ENCODE measurements at places on chromosomes 2 and 18. TPM values are rescaled to one million over a fixed set of nuclear protein-coding genes. Genes with fewer than 3 reads are reported as not detected.

DNA sequence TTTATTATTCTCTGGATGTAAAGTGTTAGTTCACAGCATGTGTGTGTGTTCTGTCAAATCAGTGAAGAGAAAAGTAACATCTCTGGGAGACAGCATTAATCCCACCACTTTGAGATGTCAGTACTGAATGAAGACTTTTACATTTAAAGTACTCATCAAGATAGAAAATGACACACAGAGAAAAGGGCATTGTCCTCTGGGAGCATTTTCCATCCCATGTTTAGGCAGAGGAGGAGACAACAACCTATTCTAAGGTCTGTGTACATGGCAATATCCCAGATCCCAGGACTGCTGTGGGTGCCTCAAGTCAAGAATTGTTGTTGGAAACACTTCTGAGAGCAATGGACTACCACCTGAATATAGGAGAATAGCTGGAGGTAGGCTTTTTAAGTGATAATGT is 201.5 kb downstream of the PPP1R1C start:
- H3K4me1 ChIP-seq = no peaks in the 10 kb centered on the region
- no peak overlapping the region for H3K4me3 ChIP-seq
- no peak for DNase-seq
- H3K36me3 ChIP-seq = no peaks in the 10 kb centered on the region
- H3K27me3 ChIP-seq = peaks cover 8% of the 10 kb centered on the region
- no peak overlapping the region for H3K27ac ChIP-seq

GRCh38 chr2:129061069-129061768 is 742.6 kb upstream of the HS6ST1 start:
- H3K27me3 ChIP-seq = no peaks in the 10 kb centered on the region
- H3K27ac ChIP-seq = no peak overlapping the region
- no peaks in the 10 kb centered on the region for H3K4me1 ChIP-seq

DNA sequence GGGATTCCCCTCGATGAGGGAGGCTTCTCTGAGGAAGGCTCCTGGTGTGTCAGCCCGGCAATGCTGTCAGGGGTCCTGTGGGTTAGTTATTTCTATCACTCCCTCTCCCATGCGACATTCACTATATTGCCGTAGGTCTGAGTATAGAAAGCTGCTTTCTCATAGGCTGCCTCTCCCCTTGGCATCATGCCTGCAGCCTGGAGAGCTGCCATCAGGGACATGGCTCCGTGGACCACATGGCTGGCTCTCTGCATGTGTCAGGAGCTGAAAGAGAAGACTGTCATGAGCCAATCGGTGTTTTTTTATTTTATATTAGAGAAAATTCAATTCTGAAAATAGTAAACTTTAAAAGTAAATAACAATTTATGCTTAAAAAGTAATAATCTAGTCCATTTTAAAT is 198.0 kb downstream of the CDH20 start:
- no peaks in the 10 kb centered on the region for H3K36me3 ChIP-seq
- no peak overlapping the region for H3K4me3 ChIP-seq

DNA sequence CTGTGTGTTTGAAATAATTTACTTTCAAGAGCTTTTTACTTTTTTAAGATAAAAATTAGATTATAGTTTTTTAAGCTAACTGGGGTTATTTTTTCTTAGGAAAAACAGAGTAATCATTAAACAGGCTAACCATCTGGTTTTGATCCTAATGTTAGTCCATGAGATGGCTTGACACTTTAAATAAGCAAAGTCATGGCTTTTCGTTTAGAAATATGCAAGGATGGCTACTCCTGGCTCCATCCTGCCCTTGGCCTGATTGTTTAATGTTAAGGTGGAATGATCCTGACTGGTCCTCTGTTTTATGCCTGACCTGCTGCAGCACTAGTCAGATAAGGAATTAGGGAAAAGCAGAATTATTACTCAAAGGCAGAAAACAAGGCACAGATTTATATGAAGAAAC is 39.7 kb upstream of the PNPT1 start:
- H3K27me3 ChIP-seq = no peaks in the 10 kb centered on the region
- H3K4me1 ChIP-seq = no peaks in the 10 kb centered on the region
- no peak overlapping the region for H3K4me3 ChIP-seq
- H3K27ac ChIP-seq = no peak overlapping the region
- no peak for DNase-seq

DNA sequence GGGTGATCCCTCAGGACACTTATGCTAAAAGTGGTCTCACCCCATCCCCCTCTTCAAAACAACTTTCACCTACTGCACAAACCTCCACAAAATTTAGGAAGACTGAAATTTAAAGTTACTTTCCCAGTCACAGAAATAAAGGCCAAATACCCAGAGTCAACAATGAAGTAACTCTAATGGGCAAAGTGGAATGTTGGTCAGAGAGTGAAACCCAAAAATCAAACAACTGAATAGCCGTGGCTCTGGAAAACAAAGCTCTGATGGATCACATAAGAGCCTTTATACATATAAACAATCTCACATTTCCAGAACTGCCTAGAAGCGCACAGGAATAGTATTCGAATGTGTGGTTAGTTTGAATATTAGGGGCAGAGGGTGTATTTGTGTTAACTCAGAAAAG is 4.7 kb downstream of the ACVR1 start:
- no peaks in the 10 kb centered on the region for H3K27me3 ChIP-seq
- H3K27ac ChIP-seq = no peak overlapping the region
- DNase-seq = no peak
- no peak overlapping the region for H3K4me3 ChIP-seq
- H3K36me3 ChIP-seq = peaks cover 8% of the 10 kb centered on the region

- no peaks in the 10 kb centered on the region for H3K4me1 ChIP-seq
- DNase-seq = no peak
These were observed 332.6 kb downstream of the SUCLG1 start for GRCh38 chr2:84126530-84126929.

- peaks cover 53% of the 10 kb centered on the region for H3K4me1 ChIP-seq
- no peak for DNase-seq
- no peaks in the 10 kb centered on the region for H3K27me3 ChIP-seq
- no peak overlapping the region for H3K27ac ChIP-seq
- H3K36me3 ChIP-seq = peaks cover 5% of the 10 kb centered on the region
These were observed 1.9 kb upstream of the ST3GAL5 start for GRCh38 chr2:85890522-85891176.

DNA sequence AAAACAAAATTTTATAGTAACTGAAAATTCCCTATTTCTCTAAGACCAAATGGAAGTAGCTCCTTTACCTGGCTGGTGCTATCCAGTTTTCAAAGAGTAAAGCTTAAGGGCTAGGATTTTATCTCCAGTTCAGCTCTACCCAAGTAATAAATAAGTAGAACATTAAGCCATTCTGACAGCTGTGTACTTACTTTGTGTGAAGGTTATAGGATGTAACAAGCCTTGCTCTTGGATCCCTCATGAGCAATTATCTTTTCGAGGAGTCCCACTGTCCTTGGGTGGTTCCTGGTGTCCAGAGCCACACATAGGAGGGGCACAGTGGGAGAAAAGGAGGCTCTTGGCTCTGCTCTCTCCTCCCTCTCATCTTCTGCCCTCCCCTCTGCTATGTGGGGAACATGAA is 45.5 kb downstream of the KIF5C start:
- no peak for DNase-seq
- peaks cover 9% of the 10 kb centered on the region for H3K4me1 ChIP-seq
- H3K36me3 ChIP-seq = peaks cover 9% of the 10 kb centered on the region
- no peaks in the 10 kb centered on the region for H3K27me3 ChIP-seq
- no peak overlapping the region for H3K27ac ChIP-seq
- no peak overlapping the region for H3K4me3 ChIP-seq

- DNase-seq = peak; percentile 48
- H3K36me3 ChIP-seq = peaks cover 2% of the 10 kb centered on the region
- peak overlapping the region; percentile 84 for H3K27ac ChIP-seq
These were observed 29.4 kb downstream of the ZFP36L2 start for GRCh38 chr2:43196768-43197587.

DNA sequence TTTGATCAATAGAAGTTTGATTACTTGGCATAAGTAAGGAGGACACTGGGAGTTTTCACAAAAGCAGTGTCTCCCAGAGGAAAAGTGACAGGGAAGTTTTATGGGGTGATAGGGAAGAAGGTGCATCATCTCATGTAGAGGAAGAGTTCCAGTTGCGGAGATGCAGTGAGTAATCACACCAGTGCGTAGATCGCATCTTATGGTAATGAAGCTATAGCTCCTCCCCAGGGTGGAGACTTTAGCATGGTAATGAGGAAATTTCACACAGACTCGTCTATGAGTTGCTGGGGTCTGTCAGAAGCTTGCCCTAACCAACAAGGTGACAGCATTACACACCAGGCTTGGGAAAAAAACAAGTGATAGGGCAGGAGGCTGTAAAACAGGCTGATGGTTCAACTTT is 49.0 kb downstream of the KYNU start:
- H3K27ac ChIP-seq = no peak overlapping the region
- H3K4me1 ChIP-seq = no peaks in the 10 kb centered on the region
- H3K36me3 ChIP-seq = no peaks in the 10 kb centered on the region

DNA sequence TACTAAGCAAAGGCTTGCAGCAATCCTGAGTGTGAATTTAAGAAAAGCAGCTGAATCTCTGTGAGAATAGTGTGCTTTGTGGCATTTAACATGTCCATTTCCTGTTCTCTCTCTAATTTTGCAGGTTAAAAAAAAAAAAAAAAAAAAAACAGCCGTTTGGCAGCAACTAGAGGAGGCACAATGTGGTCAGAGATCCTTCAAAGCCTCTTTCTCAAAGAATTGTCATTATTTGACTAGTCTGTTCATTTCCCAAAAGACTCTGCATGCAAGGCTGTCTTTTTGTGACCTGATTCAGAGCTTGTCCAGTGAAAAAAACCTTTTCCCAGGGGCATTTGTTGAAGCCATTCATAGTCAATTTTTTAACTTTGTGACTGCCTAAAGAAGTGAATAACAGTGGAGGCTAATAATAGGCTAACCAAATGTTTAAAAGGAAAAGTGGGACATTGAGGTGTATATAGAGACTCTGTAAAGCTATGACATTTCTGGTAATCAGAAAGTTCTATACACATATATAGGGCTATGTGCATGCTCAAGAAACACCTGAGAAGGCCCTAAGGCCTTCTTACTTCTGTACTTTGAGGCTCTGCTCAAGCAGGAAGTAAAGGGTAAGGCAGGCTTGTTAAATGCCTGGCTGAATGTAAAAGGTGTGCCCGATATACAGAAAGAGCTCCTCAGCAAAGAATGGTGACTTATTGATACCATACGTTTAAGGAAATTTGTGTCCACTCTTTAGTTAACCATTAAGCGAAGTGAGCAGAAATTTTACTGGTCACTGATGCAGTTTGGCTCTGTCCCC is 289.6 kb upstream of the RAB6C start:
- no peak overlapping the region for H3K27ac ChIP-seq
- no peak for DNase-seq
- peaks cover 2% of the 10 kb centered on the region for H3K36me3 ChIP-seq

MARCO gene
- not detected for total RNA-seq

MOCOS gene
- total RNA-seq = not detected

CNTNAP5 gene
- not detected for total RNA-seq

SERPINB11 gene
- total RNA-seq = not detected

TNFRSF11A gene
- total RNA-seq = 3.5 TPM

ALPG gene
- not detected for total RNA-seq

All from activated naive CD4-positive, alpha-beta T cell treated with anti-CD3 and anti-CD28 coated beads for 36 hours (primary cell).